ENCODE measurements at places on chromosomes 13 and 19.

DNA sequence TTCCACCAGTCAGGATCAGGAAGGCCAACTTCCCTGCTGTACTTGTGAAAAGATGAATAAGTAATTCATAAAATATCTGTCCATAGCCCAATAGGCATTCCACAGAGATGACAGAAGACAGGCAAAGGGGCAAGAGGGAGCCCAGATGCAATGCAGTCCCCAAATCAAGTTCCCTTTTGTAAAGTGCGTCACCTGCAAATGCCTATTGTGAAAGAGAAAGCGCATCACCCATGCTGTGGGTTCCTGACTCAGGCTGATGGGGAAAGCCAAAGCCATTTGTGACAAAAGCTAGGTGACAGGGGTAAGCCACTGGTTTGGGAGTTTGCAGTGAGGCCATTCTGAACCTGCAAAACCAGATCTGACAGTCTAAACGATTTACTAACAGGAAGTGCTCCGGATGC, 157.5 kb upstream of the ZNF536 start:
- DNase-seq = no peak

GRCh38 chr13:33806470-33807248, 11.3 kb upstream of the RFC3 start:
- no peak for DNase-seq

- no peak for DNase-seq
Observed at GRCh38 chr19:49692147-49692506, 1.2 kb downstream of the CPT1C start.

GRCh38 chr13:103188713-103189326, 122.6 kb upstream of the SLC10A2 start:
- DNase-seq = peak; percentile 38

DNA sequence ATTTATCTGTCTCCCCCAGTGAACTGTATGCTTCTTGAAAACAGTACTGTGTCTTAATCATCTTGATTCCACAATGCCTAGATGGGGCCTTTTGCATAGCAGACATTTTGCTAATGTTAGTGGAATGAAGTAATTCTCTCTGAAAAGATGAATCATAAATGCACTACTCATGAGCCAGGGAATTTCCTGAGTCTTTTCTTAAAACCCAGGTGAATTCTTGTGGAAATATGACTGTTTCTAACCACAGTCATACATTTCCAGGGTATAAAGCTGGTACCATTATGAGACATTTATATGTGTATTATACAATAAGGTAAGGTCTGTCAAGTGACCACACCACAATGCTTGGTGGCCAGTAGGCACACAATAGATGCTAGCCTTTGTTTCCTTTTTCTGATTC, 5.5 kb upstream of the KCTD4 start:
- no peak for DNase-seq

GRCh38 chr19:18933297-18933696, 7.7 kb downstream of the HOMER3 start:
- no peak for DNase-seq

- peak; percentile 65 for DNase-seq
Observed at GRCh38 chr19:35509861-35510625, 3.4 kb downstream of the DMKN start.

DNA sequence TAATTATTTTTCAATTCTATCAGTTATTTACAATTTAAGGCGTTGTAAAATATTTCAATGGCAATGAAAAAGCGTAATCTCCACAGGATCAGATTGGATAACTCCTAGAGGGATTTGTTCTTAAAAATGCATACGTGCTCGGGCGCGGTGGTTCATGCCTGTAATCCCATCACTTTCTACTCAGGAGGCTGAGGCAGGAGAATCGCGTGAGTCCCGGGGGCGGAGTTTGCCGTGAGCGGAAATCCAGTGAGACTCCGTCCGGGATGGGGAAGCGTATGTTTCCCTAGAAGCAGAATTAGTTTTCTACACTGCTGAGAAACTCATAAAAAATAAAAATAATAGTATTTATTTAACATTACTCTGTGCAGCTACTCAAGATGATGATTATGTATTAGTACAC, 917.8 kb upstream of the PCDH20 start:
- no peak for DNase-seq

GRCh38 chr19:8069096-8069973, 16.8 kb downstream of the CCL25 start:
- peak; percentile 46 for DNase-seq

Data from SHP77 (cell line).